ENCODE measurements at places on chromosomes 2 and 18. TPM values are rescaled to one million over a fixed set of nuclear protein-coding genes. Genes with fewer than 3 reads are reported as not detected.

Gene SNRNP200
- 37.5 TPM for total RNA-seq

Gene ABCG5
- total RNA-seq: not detected

Gene RBFA
- 15.6 TPM for total RNA-seq

Gene FLACC1
- 0.74 TPM for total RNA-seq

Gene DCTN1
- total RNA-seq: 186 TPM

Measured in smooth muscle cell of bladder (primary cell).